Kidney (tissue), 22 donors: ENCODE measurements at places on chromosomes 3 and 15. TPM values are rescaled to one million over a fixed set of nuclear protein-coding genes. Genes with fewer than 3 reads are reported as not detected.

FOXB1 gene
- not detected for total RNA-seq

THRB gene
- total RNA-seq = 17.2 TPM

NEK10 gene
- 4.1 TPM for total RNA-seq

PPP1R14D gene
- total RNA-seq = not detected

ERC2 gene
- 3.8 TPM for total RNA-seq

ROPN1 gene
- total RNA-seq = 0.54 TPM

TMEM45A gene
- 3.4 TPM for total RNA-seq

AHSG gene
- total RNA-seq = not detected

GOLGA8S gene
- 0.60 TPM for total RNA-seq

KNG1 gene
- total RNA-seq = 8.7 TPM

ERICH6 gene
- total RNA-seq = 0.19 TPM

SUSD5 gene
- 13.8 TPM for total RNA-seq

CASR gene
- 72.8 TPM for total RNA-seq

ACAN gene
- total RNA-seq = 10.3 TPM

TTC23 gene
- 23.6 TPM for total RNA-seq

HESX1 gene
- total RNA-seq = 0.79 TPM

SMCO1 gene
- not detected for total RNA-seq

GOLGA8J gene
- not detected for total RNA-seq

CDHR4 gene
- 0.54 TPM for total RNA-seq

ZCWPW2 gene
- 2.0 TPM for total RNA-seq

CNTN3 gene
- 3.8 TPM for total RNA-seq

CPNE9 gene
- 0.16 TPM for total RNA-seq

NCKIPSD gene
- total RNA-seq = 31.2 TPM

CAPN7 gene
- 40.7 TPM for total RNA-seq

FILIP1L gene
- total RNA-seq = 25.5 TPM

SNUPN gene
- 24.1 TPM for total RNA-seq

BMF gene
- total RNA-seq = 19.7 TPM

NR1D2 gene
- 49.3 TPM for total RNA-seq

IGF2BP2 gene
- total RNA-seq = 26.9 TPM

EPHA6 gene
- total RNA-seq = 0.66 TPM

KLHL6 gene
- total RNA-seq = 9.8 TPM

DBR1 gene
- 18.9 TPM for total RNA-seq

POLQ gene
- total RNA-seq = 0.35 TPM

CYP1A2 gene
- total RNA-seq = not detected

NGLY1 gene
- total RNA-seq = 32.0 TPM

EPHB3 gene
- total RNA-seq = 1.4 TPM
